ENCODE measurements at places on chromosomes 3 and 15.

DNA sequence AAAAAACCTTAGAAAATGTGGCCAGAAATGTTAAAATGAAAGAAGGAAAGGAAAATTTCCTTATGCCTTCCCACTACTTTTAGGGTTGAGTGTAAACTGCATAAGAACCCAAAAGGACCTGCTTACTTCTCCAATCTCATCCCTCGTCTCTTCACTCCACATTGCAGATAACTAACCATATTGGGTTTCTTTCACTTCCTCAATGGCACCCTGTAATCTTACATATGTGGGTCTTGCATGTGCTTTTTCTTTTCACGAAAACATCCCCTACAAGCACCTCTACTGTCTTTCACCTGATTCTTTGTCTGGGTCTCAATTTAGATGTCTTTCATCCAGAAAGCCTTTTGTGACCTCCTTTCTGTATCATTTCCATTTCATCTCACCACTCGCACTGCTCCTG, 23.1 kb downstream of the EOMES start:
- DNase-seq: no peak

GRCh38 chr3:127467391-127467790, 123.1 kb downstream of the TPRA1 start:
- DNase-seq: no peak

- DNase-seq: no peak
Measured at GRCh38 chr3:103067963-103068362, 633.1 kb downstream of the ZPLD1 start.

- DNase-seq: no peak
Measured at GRCh38 chr3:175337631-175338030, 478.5 kb downstream of the NAALADL2 start.

- DNase-seq: no peak
Measured at GRCh38 chr3:18428036-18428435, 2.9 kb upstream of the SATB1 start.

GRCh38 chr3:131503320-131503635, 507 bp upstream of the MRPL3 start:
- no peak for DNase-seq

DNA sequence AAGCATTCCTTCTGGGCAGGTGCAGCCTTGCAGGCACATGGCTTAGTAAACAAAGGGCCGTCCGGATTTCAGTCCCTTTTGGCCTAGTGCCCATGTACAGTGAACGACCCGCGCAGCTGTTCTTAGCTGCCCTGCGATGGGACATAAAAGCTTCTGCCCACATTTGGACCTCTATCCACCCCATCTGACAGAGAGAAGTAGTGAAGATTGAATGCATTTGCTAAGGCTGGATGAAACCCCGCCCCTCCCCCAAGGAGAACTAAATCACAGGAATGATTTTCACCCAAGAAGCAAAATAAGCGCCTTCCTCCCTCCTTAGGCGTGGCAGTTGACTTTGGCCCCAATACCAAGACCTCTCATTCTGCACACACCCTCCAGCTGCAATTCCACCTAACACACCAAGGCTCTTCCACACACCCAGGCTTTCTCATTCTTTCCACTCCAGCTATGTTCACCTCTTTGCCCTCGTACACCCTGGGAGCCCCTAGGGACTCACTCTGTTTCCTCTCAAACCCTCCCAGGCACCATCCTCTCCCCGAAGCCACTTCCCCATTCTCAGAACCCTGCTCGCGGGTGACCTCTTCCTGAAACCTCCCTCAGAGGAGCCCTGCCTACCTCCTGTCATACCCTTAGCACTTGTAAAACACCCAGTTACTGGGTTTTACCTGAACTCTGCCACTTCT, 14.1 kb upstream of the HRH1 start:
- DNase-seq: no peak

GRCh38 chr3:191882289-191882688, 421.3 kb downstream of the PYDC2 start:
- DNase-seq: peak; percentile 9

DNA sequence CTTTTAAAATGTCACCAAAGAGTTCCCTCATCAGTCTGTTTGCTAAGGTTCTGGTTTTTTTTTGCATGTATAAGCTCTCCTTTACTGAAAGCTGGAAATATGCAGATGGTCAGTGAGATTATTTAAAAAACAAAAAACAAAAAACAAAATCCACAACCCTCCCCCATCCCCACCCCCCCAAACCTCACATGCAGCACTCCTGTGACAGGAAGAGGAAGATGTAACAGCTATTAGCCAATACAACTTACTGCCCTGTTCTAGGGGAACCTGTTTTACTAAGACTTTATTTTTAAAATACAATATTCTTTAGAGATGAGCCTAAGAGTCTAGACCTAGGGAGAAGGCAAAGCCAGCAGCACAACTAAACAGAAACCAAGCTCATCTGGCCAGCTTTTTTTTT, 39.5 kb downstream of the ANP32A start:
- no peak for DNase-seq

GRCh38 chr3:182692695-182693094, 100.6 kb upstream of the ATP11B start:
- no peak for DNase-seq

DNA sequence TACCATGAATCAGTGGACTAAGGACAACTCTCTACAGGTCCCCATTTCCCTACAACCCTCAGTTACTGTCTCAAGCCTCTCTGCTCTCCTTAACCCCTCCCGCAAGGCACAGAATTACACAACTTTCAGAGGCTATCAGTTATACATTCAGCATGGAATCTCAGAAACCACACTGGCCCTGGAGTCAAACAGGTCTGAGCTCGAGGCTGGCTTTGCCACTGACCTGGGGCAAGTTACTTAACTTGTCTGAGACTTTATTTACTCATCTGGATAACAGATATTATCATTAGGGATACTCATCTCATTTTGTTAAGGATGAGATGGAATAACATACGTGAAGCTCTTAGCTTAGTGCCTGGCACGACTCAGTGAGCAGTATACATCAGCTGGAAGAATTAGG, 95.2 kb downstream of the WDR76 start:
- no peak for DNase-seq

DNA sequence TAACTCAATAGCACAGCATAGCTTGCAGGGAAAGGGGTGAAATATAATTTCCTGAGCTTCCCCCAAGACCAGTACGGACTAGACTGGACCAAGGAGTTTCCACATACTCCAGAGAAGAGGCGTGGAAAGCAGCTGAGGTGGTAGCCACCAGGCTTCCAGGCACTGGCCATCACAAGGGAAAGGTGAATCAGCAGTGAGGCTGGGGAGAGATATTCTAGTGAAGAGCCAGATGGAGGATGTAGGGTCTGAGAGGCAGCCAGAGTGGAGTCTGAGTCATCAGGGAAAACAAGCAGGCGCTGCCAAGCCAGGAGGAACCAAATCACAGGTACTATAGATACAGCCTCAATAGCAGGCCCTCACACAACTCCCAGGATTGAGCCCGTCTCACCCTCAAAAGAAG, 9.6 kb upstream of the RASA2 start:
- DNase-seq: peak; percentile 89

- no peak for DNase-seq
Measured at GRCh38 chr3:168251371-168251770, 155.6 kb upstream of the GOLIM4 start.

DNA sequence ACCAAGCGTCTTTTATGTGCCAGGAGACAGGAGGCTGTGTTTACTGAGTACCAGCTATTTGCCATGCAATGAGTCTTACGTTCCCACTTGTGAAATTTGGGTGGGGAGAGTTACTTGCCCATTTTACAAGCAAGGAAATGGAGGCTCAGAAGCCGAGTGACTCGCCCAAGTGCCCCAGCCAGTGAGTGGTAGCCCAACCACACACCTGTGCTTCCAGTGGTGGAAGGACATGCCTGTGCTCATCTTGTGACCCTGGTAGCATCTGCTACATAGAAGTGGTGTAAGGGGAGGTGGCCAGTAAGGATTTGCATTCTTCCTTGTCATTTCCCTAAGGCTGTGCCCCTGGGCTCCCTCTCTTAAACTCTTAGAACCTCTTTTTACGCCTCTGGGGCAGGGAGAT, 49.3 kb downstream of the FBLN2 start:
- DNase-seq: no peak
